Activated T-helper 1 cell treated with Interleukin-2 at 50 U/mL for 16 hours (primary cell): ENCODE measurements at places on chromosomes 4 and X.

DNA sequence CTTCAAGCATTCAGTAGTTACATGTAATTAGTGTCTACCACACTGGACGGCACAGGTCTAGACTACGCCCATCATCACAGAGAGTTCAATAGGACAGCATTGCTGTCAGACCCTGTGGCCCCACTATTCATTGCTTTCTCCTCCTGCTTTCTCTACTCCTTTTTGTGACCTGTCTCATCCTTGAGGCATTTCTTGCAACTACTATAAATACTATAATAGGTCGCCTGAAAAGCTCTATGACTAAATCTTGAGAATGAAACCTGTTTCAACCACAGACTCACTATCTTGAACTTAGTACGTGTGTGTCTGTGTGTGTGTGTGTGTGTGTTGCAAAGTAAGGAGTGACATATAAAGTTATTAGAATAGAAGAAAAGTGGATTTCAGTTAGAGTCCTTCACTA, 252.9 kb upstream of the KLF3 start:
- no peak for DNase-seq

DNA sequence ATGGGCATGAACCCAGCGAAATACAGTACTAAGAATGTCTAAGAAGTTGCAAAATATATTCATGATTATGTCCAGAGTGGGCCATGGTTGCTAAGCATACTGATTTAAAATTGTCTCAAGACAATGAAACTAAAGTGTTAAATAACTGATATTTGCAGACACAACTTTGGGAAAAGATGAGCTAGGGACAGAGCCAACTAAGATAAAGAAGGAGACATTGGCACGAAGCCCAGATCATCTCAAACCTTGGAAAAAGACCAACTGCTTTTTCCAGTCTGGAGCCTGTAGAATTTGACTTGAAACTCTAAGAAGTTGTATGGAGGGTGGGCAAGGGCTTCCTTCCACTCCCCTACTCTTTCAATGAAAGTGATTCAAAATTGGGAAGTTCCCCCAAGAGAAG, 108.5 kb upstream of the GLRA2 start:
- no peak for DNase-seq

DNA sequence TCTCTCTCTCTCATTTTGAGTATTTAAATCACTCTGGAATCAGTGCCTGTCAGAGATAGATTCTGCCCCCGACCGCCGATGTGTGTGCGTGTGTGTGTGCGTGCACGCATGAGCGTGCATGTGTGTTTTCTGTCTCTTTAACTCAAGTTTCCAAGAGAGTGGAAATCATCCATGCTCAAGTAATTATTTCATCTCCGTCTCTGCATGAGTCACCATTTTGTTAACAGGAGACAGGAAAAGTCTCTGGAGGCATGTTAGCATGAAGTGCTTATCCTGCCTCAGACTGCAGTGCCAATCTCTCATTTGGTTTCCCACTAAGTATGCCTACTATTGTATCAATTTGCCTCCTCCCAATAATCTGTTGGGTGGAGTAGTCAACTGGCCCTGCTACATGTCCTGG, 182.9 kb upstream of the NHS start:
- DNase-seq: no peak

GRCh38 chr4:155047755-155048154, 160.7 kb upstream of the NPY2R start:
- no peak for DNase-seq

DNA sequence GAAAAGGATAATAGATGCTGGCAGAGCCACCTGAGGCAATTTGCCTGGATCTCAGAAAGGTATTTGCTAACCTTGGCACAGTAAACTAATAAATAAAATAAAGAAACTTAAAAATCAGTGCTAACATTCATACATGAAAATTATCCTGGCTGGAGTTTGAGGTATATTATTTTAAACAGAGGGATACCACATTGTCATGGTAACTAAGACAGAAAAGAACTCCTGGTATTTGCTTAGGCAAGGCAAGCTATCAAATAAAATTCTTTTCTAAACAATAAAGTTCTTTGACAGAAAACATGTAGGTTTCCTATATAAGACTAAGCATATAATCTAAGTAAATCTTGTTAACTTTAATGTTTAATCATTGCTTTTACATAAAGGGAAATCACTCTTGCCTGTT, 218.8 kb downstream of the MAGEB17 start:
- DNase-seq: no peak

DNA sequence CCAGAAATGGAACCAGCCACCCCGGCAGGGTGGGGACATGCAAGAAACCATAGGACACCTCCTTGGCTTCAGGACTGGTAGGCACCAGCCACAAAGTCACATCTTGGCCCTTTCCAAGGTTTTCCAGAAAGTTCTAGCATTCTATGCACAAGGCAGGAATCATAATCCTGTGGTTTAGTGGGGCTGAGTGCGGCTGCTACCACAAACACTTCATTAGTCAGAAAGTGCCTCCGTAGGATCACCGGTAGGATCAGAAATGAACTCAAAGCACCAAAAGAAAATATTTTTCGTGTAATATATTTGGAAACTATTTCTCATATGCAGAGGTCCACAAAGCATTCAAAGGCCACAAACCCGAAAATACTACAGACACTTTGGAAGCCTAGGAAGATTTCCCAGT, 191.7 kb downstream of the PTTG2 start:
- DNase-seq: no peak

- no peak for DNase-seq
These were observed 60.7 kb upstream of the PGM2 start for GRCh38 chr4:37765741-37766140.

- no peak for DNase-seq
These were observed 100.8 kb upstream of the SORBS2 start for GRCh38 chr4:185912779-185913178.
